SW 1271 (cell line): ENCODE measurements at places on chromosomes 11 and 22.

- no peak for DNase-seq
Measured at GRCh38 chr22:33112580-33112979, 54.4 kb upstream of the SYN3 start.

GRCh38 chr22:42261296-42261695, 9.2 kb downstream of the TCF20 start:
- no peak for DNase-seq

- no peak for DNase-seq
Measured at GRCh38 chr11:21567645-21568290, 625.1 kb upstream of the ANO5 start.

DNA sequence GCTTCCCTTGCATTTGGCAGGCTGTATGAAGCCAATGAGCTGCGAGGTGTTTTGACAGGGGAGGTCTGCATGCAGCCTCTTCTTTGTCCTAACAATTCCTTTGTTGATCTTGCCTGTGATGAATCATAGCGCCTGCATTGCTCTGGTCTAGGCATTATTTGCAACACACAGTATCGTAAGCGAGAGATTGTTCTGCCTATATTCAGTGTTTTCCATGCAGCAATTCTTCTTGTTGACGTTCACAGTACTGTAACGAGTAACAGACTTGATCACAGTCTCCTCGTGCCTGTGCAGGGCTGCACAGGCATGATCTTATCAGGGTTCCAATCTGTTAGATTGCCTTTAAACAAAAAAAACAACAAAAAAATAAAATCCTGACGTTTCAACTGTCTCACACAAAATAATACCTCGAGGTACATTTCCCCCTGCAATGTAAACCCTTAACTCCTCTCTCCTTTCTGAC, 13.9 kb upstream of the ADSL start:
- no peak for DNase-seq

DNA sequence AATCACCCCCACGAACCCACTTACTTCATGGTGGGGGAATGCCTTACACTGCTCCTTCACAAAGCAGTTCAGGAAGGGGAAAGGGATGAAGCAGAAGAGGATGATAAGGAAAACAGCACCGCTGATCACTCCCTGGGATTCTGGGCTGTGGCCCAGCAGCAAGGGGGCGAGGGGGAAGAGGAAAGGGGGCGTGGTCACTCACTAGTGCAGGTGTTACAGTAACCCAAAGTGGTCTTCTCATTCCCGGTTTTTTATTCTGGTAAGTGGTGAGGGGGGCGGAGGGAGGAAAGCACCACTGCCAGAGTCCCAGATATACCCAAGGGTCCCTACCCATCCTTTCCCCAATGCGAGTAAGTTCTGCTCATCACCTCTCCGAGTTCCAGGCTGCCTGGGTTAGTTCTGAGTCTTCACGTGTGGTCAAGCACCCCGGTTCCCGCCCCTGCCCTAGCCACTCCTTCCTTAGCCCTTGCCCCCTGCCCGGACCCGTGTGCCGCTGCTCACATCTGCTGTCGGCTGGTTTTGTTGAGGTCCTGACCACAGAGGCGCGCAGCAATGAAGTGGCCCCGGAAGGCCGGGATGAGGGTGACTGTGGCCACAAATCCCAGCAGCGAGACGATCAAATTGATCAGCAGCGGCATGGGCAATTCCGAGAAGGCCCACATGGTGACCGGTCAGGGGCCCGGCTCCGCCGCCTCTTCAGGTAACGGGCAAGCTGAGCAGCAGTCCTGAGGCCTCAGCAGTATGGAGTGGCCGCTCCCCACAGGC, 477 bp downstream of the DPAGT1 start:
- DNase-seq = no peak

- DNase-seq = no peak
Measured at GRCh38 chr11:62930157-62930556, 9.0 kb upstream of the CHRM1 start.

DNA sequence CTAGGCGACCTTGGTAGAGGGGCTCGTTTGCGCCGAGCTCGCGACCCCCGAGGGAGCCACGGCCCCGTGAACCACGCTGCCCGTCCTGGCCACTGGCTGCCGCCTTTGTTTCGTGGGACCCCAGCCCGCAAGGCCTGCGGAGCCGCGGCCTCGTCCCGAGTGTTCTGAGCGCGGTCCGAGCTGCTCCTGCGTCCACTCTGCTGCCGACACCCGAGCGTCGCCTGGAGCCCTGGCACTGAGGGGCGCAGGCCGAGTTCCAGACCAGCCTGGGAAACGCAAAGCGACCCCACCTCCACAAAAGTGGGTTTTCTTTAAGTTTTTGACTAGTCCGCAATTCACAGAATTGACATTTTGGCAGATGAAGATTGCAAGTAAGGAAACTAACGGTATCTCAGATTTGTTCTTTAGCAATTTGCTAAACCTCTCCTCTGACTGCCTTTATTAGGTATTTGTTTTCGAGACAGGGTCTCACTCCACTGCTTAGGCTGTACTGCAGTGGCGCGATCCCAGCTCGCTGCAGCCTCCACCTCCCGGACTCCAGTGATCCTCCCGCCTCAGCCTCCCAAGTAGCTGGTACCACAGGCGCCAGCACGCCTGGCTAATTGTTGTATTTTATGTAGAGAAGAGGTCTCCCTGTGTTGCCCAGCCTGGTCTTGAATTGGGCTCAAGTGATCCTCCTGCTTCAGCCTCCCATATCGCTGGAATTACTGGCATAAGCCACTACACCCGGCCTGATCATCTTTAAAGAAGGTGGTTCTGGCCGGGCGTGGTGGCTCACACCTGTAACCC, 879 bp upstream of the RNH1 start:
- DNase-seq = no peak

GRCh38 chr11:7256943-7257342, 5.2 kb downstream of the SYT9 start:
- no peak for DNase-seq

DNA sequence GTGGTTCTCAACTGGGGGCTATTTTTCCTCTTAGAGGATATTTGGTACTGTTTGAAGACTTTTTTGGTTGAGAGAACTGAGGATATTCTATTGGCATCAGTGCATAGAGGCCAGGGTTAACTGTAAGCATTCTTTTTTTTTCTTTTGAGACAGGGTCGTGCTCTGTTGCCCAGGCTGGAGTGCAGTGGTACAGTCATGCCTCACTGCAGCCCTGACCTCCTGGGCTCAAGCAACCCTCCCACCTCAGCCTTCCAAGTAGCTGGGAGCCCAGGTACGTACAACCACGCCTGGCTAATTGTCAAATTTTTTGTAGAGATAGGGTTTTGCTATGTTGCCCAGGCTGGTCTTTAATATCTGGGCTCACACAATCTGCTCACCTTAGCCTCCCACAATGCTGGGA, 12.9 kb downstream of the MMP7 start:
- no peak for DNase-seq

- DNase-seq = no peak
Measured at GRCh38 chr11:133306019-133306418, 226.3 kb downstream of the OPCML start.

DNA sequence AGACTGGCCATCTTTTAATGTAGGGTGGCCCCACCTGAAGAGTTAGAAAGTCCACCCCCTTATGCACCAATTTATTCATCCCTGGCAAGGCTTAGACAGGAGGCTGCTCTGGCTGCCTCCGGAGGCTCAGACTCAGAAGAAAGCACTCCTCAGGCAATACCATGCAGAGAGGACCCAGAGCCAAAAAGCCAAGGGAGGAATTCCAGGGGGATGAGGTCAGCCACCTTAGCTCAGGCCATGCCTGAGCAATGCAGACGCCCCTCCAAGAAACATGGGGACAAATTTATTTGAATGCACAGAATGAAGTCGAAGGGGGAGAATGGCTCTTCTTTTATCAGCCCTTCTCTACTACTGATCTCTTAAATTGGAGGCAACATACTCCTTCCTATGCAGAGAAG, 39.7 kb upstream of the GLYAT start:
- DNase-seq = no peak

- no peak for DNase-seq
Measured at GRCh38 chr22:42994917-42995562, 19.9 kb downstream of the PACSIN2 start.

DNA sequence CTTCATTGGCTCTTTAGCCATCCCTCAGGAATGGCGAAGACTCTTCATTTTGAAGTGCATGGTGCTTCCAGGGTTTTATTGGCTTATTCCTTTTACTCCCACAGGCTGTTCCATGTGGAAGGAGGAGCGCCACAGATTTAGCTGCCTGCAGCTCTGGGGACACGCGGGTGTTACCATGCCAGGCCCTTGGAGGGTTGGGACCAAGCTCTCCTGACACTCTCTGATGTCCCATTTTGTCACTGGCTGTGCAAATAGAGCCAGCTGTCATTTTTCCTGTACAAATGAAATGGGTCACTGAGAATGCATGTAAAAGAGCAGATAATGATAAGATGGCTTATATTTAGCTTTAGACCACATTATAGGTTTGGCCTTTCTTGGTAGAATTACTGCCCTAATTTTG, 9.2 kb downstream of the THYN1 start:
- DNase-seq = no peak

- DNase-seq = no peak
Measured at GRCh38 chr11:71294846-71295600, 42.6 kb upstream of the SHANK2 start.

DNA sequence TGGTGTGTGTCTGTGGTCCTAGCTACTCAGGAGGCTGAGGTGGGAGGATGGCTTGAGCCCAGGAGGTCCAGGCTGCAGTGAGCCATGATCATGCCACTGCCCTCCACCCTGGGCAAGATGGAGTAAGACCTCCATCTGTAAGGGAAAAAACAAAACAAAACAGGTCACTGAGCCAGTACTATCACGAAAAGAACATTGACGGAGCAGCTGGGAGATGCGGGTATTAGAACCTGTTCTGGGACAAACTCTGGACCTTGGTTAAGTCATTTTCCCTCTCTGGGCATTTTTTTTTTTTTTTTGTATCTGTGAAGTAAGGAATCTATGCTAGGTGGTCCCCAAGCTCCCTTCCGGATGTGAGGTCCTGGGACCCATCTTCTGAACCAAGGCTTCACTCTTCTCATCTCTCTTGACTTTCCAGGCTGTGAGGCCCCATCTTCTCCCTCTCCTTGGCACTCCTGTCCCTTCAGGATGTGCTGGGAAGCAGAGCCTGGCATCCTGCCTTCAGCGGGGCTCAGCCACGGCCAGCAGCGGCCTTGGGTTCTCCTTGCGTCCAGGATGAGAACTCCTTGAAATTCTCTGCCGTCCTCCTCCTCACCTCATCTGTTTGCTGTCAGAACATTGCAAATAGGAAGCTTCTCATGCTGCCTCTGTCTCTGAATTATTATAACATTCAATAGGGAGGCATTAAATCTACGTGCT, 130.8 kb downstream of the GRIK4 start:
- no peak for DNase-seq

DNA sequence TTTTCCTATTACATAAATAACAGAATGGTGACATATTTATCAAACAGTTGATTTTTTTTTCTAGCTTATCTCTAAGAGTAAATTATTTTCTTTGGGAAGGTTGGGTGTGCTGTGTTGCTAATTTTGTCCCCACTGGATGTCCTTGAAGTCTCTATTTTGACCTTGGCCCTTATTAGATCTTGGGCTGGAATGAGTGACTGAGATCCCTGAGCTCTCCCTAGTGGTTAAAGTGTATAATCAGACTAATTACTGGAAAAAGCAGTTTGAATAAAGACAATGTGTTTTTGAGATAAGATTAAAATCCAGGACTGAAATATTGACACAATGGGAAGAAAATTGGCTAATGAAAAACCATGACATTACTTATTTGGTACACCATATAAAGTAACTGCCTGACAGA, 56.1 kb downstream of the AASDHPPT start:
- DNase-seq = no peak

DNA sequence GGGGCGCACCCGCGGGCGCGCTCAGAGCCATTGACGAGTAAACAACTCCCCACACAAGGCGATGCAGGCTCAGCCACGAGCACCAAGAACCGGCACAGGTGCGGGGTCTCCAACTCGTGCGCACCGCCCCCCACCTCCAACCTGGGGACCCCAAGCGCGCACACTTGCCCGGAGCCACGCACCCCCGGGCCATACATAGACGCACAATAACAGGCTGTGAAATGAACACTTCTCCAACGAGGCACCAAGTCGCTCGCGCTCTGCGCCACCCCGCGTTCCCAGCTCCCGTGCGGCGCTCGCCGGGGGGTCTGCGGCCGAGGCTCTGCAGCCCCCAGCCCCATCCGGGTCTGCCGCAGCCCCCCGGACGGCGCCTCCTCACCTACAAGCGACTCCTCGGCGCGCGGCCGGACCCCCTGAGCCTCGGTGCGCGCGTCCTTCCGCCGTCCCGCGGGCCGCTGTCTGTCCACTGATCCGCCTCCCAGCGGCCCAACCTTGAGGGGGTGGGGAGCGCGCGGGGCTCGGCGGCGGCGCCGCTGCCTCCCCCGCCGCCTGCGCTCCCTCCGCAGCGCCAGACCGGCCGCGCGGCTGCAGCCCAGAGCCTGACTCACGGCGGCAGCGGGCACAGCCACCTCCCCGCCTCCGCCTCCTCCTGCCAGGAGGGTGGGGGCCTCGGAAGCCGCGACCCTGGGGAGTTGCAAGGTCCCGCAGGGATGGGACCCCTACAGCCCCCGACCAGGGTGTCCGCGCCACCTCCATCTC, 1.6 kb downstream of the IFITM10 start:
- no peak for DNase-seq

- peak; percentile 28 for DNase-seq
Measured at GRCh38 chr11:47270331-47271271, 668 bp downstream of the MADD start.

DNA sequence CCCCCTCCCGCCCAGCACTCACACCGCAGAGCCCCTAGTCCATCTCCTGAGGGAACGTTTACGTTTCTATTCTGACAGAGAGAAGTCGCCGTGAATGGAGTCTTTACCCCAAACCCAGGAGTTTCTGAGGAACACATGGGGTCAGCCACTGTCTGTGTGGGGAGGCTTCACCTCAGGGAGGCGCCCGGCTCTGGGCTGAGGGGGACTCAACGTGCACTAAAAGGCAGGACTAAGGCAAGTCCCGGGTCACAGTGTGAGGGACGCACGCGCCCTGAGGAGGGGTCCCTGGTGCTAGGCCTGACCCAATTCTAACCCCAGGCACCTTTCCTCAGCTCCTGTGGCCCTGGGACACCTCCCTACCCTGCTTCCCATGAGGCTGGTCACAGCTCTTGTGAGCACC, 32.5 kb upstream of the IGLL5 start:
- DNase-seq = no peak

GRCh38 chr22:23773483-23774113, 949 bp downstream of the MMP11 start:
- no peak for DNase-seq

- DNase-seq = peak; percentile 95
Measured at GRCh38 chr11:93740730-93741093, 583 bp downstream of the TAF1D start.
